CD8-positive, alpha-beta memory T cell (primary cell): ENCODE measurements at places on chromosomes 11 and 22.

DNA sequence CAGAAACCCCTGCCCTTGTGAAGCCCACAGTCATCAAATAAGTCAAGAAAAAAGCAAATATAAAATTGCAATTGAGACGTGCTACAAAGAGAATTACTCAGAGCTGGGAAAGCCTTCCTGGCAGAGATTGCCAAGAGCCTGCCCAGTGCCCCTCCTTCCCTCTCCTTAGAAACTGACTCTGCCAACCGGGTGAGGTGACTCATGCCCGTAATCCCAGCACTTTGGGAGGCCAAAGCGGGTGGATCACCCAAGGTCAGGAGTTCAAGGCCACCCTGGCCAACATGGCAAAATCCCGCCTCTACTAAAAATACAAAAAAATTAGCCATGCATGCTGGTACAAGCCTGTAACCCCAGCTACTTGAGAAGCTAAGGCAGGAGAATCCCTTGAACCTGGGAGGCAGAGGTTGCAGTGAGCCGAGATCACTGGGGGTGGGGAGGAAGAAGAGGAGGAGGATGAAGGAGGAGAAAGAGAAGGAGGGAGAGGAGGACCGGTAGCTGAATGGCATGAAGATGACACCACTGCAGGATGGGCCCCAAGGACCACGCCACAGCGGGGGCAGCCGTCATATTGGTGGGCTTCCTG lies 76.1 kb upstream of the RTL6 start:
- no peak for DNase-seq

GRCh38 chr22:19888131-19888746 lies 33.6 kb upstream of the GNB1L start:
- DNase-seq = no peak

DNA sequence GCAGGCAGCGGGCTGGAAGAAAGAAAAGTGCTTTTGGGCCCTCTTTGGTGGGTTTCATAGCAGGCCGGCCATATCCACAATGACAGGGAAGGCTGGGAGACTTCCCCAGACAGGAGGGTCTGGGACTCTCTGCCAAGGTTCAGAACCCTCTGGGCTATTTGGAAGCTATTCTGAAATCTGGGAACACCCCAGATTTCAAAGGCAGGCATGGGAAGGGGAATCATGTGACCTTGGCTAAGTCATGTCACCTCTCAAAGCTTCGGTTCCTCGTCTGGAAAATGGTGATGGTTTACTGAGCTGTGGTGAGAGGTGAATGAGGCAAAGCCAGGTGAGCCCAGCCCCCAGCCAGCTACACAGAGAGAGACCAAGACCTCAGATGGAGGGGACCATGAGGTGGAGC lies 4.6 kb downstream of the CASTOR1 start:
- DNase-seq = no peak

DNA sequence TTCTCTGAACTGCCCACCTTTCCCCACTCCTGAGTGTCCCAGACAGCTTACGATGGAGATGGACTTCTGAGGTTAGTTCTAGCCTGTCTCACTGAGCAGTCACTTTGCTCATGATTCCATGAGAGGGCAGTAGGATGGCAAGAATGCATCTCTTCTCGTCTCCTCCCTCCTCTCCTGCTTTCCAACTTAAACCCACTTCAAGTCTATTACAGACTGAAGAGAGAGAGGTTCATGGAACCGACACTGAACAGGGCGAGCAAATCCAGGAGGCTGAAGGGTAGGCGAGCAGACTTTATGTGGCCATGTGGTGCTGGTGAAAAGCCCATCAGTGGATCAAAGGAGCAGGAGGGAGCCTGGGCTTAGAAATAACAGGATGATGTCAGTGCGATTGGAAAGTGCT lies 38.6 kb downstream of the CEP164 start:
- DNase-seq = no peak

DNA sequence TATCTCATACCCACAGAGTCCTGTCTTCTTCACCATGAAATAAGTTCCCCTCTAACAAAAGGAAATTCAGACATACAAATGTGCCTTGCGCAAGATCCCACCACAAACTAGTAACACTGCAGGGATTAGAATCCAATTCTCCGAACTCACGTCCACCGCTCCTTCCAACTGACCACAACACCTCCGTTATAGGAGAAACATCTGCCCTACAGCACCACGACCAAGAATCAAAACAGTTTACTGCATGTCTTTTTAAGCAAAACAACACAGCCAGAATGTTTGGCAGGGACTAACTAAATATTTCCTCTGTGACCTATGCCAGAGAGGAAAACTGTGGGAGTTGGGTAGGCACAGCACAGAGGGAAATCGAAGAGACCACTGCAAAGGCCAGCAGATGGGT lies 72.7 kb upstream of the AKIP1 start:
- no peak for DNase-seq

DNA sequence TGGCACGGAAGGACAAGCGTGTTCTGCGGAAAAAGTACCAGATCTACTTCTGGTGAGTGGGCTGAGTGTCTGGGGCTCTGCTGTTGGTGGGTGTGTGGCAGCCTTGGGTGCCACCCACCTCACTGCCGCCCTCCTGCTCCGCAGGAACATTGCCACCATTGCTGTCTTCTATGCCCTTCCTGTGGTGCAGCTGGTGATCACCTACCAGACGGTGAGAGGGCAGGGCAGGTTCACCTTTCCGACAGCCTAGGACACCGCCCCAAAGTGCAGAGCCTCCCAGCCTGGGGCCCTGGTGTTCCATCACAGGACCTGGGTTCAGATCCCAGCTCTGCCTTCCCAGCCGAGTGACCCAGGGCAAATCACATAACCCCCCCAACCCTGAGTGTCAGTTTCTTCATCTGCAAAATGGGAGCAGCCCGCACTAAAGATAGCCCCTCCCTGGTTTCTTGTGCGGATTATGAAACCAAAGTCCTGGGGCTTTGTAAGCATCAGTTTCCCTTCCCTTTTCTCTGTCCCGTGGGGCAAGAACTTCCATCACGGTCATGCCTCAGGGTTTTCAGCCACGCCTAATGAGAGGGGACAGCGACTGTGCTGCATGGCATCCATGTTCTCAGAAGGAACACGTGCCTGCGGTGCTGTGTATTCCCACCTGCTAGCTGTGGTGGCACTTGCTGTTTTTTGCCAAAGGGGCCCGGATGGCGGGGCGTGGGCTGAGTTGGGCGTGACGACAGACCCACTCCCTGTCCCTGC lies 9.8 kb upstream of the TAGLN start:
- DNase-seq = no peak
